Smooth muscle cell of bladder (primary cell): ENCODE measurements at places on chromosomes 2 and 18. TPM values are rescaled to one million over a fixed set of nuclear protein-coding genes. Genes with fewer than 3 reads are reported as not detected.

GRB14 gene
- 0.71 and 1.5 TPM in 2 replicates for total RNA-seq

ACTG2 gene
- 12.3 and 20.1 TPM in 2 replicates for total RNA-seq

RNF152 gene
- total RNA-seq, result 10.5 and 14.6 TPM in 2 replicates

TCF4 gene
- total RNA-seq, result 53.7 and 63.3 TPM in 2 replicates

C2orf80 gene
- total RNA-seq, result not detected in 2 replicates

EFR3B gene
- total RNA-seq, result 0.71 and 1.4 TPM in 2 replicates

KCNE4 gene
- 27.2 and 43.9 TPM in 2 replicates for total RNA-seq

DUSP11 gene
- total RNA-seq, result 19.2 and 21.7 TPM in 2 replicates

CCDC141 gene
- under 0.01 TPM in 1 of 2 replicates, not detected in the other for total RNA-seq

BCL11A gene
- 0.14 TPM in 1 of 2 replicates, not detected in the other for total RNA-seq
